ENCODE measurements at places on chromosomes 4 and X.

GRCh38 chr4:141027421-141027820, 105.8 kb downstream of the RNF150 start:
- DNase-seq: no peak

DNA sequence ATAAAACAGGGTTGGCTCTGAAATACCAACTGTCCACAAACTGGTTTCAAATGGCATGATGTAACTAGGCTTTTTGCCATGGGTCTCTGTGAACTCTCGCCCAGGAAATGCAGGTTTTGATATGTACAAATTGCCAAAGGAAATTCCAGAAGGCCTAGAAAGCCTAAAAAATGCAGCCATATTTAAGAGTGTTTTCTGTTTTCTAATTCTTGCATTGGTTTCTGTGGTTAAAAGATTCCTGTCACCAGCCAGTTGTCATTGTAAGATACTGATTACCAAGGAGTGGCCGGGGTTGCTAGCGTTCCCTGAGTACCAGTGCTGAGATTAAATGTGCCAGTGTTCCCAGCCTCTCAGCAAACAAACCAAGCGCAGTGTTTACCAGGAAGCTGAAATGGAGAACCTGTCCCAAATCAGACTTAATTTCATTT, 53.9 kb upstream of the SORBS2 start:
- DNase-seq: no peak

DNA sequence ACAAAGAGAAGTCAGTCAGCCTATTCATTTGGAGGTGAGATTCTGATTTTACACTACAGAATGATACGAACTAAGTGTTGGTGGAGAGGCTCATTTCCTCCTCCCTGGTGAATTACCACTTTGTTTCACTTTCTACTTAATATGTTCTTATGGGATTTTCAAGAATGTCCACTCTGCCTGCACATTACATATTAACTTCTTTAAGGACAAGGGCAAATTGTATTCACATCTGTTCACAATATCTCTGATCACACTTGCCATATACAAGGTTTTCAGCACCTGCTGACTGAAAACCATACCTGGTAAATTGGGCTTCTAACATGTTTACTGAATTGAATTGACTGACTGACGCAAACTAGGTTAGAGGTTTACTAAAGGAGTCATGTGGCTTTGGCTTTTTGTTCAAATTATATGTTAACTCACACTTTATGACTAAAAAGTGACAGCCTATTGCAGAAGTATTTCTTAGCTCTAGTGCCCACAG, 188.4 kb upstream of the MBNL3 start:
- DNase-seq: no peak

GRCh38 chrX:152646961-152647360, 9.3 kb downstream of the GABRQ start:
- no peak for DNase-seq
